ENCODE measurements at places on chromosomes 3 and 15. TPM values are rescaled to one million over a fixed set of nuclear protein-coding genes. Genes with fewer than 3 reads are reported as not detected.

DNA sequence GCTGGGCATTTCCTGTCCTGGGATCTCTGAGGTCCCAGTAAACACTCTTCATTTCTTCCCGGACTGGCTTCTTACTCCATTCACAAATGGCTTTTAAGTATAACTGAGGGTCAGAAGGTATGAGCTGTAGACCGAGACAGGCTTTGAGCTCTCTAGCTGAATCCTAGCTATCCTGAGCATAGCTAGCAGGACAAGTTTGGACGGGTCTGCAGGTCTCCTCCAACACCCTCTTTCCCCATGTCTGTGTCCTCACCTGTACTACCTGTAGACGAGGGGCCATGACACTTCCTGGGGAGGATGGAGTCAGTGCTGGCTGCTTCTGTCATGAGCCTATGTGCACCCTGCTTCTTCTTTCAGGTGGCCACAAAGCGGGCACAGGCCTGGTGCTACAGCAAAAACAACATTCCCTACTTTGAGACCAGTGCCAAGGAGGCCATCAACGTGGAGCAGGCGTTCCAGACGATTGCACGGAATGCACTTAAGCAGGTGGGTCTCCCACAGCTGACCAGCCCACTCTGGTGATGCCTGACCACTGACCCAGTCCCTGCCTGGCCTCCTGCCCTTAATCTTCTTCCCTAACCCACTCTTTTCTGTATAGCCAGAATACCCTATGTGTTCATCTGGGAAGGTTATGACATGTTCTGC, 72.1 kb upstream of the ACAD9 start:
- no peak overlapping the region for H3K27ac ChIP-seq
- H3K4me3 ChIP-seq: no peak overlapping the region
- no peaks in the 10 kb centered on the region for H3K27me3 ChIP-seq
- DNase-seq: no peak
- no peaks in the 10 kb centered on the region for H3K4me1 ChIP-seq

DNA sequence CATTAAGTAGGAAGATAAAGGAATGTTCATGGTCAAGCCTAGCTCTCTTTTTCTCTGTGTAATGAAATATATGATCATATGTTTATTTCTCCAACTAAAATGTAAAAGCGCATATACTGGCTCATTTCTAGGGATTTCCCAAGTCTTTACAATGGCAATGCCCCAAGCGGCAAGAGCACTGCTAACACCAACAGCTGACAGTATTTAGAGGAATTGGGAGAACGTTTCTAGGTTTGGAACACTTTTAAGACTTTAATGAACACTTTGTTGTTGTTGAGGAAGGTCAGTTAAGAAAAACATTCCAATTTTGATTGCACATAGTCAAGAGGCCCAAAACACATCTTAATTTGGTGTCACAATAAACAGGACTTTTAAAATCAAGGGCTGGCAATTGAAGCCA, 132.7 kb downstream of the ATP8B4 start:
- peak overlapping the region; percentile 82 for H3K27ac ChIP-seq
- DNase-seq: no peak
- peaks cover 4% of the 10 kb centered on the region for H3K4me1 ChIP-seq

Gene FBXL22
- total RNA-seq: 20.2 TPM

DNA sequence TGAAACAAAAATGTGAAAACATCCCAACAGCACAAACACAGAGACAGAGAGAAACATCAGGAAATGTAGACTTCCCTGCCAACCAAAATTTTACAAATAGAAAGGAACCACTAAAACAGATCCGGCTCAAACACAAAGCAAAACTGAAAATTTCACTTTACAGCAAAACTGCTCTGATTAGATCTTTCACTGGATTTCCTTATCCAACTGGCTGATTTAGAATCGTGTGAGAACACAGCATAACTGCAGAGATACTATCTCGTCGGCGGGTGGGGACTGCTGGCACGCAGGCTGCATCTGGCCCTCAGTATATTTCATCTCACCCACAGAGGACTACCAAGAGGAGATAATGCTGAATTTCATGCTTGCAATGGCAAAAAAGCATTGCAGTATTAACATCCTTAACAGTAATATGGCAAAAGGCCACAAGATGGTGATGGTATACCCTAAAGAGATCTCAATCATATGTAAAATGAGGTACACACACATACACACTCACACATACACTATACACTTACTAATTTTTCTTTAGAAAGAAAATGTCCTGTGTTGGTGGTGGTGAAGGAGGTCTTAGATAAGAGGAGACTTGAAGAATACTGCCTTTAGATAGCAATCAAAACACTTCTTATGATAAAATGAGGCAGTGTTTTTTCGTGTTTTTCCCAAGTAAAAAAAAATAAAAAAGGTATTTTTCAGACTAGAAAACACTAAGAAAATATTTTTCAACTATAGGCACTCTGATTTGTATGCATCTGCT, 10.6 kb upstream of the LEO1 start:
- H3K4me1 ChIP-seq: no peaks in the 10 kb centered on the region
- no peaks in the 10 kb centered on the region for H3K36me3 ChIP-seq
- no peaks in the 10 kb centered on the region for H3K27me3 ChIP-seq
- peak; percentile 22 for DNase-seq
- H3K4me3 ChIP-seq: no peak overlapping the region

DNA sequence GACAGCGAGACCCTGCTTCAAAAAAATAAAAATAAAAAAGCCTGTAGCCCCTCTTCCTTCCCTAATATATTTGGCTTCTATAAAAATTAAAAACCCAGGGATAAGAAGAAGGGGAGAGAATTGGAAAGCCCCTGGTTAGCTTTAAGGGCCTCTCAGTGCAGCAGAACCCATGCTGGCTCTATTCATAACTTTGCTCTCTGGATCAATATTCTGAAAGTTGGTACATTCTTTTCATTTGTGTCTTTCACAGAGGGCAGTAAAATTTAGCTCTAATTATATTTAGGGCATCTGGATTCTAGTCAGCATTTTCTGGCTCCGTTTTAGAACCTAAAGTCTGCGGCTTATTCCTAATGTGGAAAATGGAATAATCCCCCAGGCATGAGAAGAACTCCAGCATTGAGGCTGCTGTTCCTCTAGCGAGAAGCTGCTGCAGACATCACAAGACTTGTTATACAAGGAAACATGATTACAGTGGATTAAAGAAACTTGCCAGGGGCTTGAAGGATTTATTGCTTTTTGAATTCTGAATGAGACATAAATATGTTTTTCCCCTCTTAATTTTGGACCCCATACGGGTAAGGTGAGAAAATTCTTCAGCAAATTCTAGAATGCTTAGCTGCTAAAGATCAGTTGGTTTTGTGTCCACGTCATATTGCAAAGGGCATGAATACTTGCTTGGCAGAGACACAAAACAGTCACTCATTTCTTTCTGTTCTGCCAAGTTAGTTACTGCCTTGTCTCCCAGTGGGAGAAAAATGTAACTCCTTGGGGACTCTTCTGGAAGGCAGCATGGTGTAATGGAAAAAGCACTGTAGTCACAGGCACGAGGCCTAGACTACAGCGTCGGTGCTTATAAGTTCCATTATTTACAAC, 177.7 kb downstream of the VGLL4 start:
- no peaks in the 10 kb centered on the region for H3K27me3 ChIP-seq
- H3K4me1 ChIP-seq: peaks cover 13% of the 10 kb centered on the region
- H3K27ac ChIP-seq: peak overlapping the region; percentile 86
- H3K4me3 ChIP-seq: no peak overlapping the region

Gene SLC28A1
- 0.43 TPM for total RNA-seq

DNA sequence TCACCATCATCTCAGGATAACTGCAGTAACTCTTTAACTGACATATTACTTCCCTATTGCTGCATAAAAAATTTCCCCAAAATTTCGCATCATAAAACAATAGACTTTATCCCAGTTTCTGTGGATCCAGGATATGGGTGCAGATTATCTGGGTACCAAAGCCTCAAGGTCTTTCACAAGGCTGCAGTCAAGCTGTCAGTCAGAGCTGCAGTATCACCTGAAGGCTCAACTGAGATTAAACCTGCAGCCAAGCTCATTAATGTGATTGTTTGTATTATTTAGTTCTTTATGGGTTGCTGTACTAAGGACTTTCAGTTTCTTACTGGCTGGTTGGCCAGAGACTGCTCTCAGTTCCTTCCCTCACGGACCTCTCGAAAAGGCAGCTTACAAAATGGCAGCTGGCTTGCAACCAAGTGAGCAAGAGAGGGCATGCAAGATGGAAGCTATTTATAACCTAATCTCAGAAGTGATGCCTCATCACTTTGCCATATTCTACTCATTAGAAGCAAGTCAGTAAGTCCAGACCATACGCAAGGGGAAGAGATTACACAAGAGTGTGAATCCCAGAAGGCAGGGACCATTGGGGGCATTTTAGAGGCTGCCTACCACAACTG, 54.9 kb downstream of the DCUN1D1 start:
- no peaks in the 10 kb centered on the region for H3K36me3 ChIP-seq
- no peaks in the 10 kb centered on the region for H3K27me3 ChIP-seq
- DNase-seq: no peak
- H3K4me1 ChIP-seq: no peaks in the 10 kb centered on the region
- H3K27ac ChIP-seq: no peak overlapping the region

Gene RLBP1
- not detected for total RNA-seq

DNA sequence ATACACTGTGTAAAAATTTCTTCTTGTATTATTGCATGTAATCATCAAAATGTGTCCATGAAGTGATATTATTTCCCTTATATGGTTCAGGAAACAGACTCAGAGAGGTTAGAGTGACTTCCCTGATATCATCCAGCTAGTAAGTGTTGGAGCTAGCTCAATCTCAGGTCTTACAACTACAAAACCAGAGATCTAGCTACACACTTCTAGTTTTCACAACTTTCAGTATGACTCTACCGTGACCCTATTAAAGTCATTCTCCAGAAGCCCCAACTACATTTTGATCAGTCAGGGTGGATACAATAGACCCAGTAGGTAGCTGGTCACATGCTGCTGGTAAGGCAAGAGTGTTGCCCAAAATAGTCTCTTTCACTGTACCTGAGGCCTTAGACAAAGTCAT, 165.3 kb downstream of the GOLIM4 start:
- no peaks in the 10 kb centered on the region for H3K27me3 ChIP-seq
- no peak overlapping the region for H3K27ac ChIP-seq
- DNase-seq: no peak
- no peaks in the 10 kb centered on the region for H3K4me1 ChIP-seq
- no peak overlapping the region for H3K4me3 ChIP-seq
- no peaks in the 10 kb centered on the region for H3K36me3 ChIP-seq

Gene SCG5
- not detected for total RNA-seq

GRCh38 chr3:10443272-10444109, 61.9 kb downstream of the ATP2B2 start:
- H3K27me3 ChIP-seq: no peaks in the 10 kb centered on the region
- H3K4me1 ChIP-seq: no peaks in the 10 kb centered on the region
- H3K27ac ChIP-seq: no peak overlapping the region
- H3K36me3 ChIP-seq: no peaks in the 10 kb centered on the region
- no peak for DNase-seq

- no peak overlapping the region for H3K27ac ChIP-seq
- H3K27me3 ChIP-seq: no peaks in the 10 kb centered on the region
- no peaks in the 10 kb centered on the region for H3K4me1 ChIP-seq
- no peaks in the 10 kb centered on the region for H3K36me3 ChIP-seq
- peak; percentile 46 for DNase-seq
These were observed 61.6 kb downstream of the TPRG1 start for GRCh38 chr3:189233225-189233858.

GRCh38 chr3:9698293-9698692, 5.3 kb upstream of the CPNE9 start:
- no peaks in the 10 kb centered on the region for H3K4me1 ChIP-seq
- no peaks in the 10 kb centered on the region for H3K36me3 ChIP-seq
- DNase-seq: no peak

GRCh38 chr3:184631472-184631861, 69.9 kb downstream of the EPHB3 start:
- H3K4me3 ChIP-seq: no peak overlapping the region
- H3K27me3 ChIP-seq: no peaks in the 10 kb centered on the region
- H3K36me3 ChIP-seq: no peaks in the 10 kb centered on the region
- no peak for DNase-seq
- H3K4me1 ChIP-seq: no peaks in the 10 kb centered on the region

Gene SMCO1
- total RNA-seq: not detected
